ENCODE measurements at places on chromosomes 11 and 22.

GRCh38 chr22:33440756-33441155 is 382.6 kb upstream of the SYN3 start:
- DNase-seq: no peak

DNA sequence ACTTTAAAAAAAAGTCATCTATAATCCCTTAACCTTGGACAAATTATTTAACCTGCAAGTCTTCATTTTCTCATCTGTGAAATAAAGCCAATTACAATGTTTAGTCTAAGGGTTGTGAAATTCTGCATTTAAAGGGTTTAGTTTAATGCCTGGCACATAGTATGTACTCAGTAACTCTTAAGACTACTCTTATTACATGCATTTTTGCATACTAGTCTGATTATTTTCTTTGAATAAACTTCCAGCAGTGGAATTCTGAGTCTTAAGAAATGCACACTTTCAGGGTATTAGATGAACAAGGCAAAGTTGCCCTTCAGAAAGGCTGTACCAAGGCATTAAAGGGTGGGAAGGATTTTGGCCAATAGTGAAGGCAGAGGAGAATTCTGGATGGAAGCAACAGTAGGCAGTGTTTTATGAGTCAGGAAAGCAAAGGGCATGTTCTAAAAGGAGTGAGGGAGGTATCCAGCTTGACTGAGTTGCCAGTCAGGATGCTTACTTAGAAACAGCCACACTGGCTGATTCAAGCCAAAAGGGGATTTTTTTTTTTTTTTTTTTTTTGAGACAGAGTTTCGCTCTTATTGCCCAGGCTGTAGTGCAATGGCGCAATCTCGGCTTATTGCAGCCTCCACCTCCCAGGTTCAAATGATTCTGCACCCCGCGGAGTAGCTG is 50.5 kb downstream of the SWAP70 start:
- no peak for DNase-seq

GRCh38 chr22:20459152-20459542 is 21.5 kb upstream of the SCARF2 start:
- DNase-seq: no peak

DNA sequence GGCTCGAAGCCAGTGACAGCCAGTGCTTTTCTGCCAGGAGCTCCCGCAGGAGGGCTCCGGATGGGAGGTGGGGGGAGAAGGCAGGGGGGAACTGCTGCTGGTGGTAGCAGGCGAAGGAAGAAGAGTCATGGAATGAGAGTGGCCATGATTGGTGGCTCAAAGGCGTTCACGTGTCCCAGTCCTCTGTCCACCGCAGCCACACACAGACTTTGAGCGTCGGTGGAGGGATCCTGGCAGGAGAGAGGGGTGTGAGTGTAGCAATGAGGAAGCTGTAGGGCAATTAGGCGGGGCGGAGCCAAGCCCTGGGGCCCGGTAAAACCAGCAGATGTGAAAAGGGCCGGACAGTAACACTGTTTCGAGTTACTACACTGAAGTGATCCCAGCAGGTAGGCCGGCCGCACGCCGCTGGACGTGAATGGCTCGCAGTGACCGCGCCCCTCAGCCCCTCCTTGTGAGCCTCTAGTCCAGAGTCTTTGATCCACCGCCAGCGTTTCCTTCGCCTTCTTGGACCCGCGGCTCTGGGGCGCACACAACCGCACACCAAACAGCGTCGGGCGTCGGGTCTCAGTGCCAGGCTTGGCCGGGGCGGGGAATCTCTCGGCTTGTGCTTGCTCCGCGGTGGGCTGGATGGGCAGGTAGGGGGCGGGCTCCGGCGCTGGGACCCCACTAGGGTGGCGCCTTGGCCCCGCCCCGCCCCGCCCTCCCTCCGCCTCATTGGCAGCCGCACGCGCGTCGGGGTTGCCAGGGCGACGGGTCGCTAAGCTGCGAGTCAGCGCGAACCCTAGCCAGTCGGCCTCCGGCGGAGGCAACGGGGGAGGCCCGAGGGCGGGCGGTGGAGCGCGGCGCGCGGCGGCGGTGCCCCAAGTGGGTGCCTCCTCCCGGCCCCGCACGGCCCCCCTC is at the start of gene LRRC10B:
Gene LRRC10B, plus strand, starts transcription at position 788 of the 900 bp plus-strand sequence. CDS start 250 bp downstream, outside the sequence.
- DNase-seq: no peak

DNA sequence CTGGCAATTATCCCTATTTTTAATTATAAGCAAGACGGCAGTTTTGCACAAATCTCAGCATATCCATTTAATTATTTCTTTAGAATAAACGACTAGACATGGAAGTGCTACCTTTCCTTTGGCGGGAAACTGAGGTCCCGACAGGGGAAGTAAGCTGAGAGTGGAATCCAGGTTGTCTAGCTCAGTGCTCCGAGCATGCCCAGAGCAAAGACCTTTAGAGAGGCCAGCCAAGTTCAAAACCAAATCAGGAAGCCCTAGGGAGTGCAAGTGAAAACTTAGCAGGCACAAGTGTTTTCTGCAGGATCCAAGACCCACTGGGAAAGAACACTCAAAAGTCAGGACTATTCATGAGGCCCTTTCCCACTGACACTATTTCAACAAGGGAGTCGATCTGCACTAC is 22.7 kb upstream of the SCN2B start:
- no peak for DNase-seq

GRCh38 chr11:96318399-96318798 is 24.6 kb downstream of the MAML2 start:
- no peak for DNase-seq

DNA sequence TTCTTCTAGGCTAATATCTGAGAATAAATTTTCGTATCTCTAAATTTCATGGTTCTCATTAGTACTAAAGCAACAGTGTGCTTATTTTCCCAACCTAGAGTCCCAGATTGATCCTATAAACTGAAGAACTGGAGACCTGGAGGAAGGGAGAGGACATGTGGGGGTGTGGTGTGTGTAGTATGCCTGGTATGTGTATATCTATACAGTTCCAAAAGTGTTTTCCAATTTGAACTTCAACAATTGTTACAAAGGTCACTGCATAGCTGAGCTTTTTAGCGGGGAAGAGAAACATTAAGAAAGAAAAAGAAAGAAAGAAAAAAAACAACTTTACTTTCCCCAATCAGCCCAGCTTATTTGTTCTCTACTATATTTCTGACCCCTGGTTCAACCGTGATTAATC is 152.1 kb downstream of the SOX6 start:
- DNase-seq: no peak

GRCh38 chr11:110082899-110083298 is 10.3 kb upstream of the ZC3H12C start:
- DNase-seq: no peak

DNA sequence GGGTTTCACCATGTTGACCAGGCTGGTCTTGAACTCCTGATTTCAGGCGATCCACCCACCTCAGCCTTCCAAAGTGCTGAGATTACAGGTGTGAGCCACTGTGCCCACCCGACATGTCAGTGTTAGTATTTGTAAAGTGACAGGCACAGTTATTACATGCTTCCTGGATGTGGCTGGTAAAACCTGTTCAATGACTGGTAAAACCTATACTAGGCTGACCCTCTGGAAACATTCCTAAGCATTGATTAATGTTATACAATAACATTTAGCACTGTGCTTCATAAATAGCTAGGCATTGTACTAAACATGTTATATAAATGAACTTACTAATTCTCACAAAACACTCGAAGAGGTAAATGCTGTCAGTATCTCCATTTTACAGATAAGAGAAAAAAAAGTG is 20.9 kb upstream of the JHY start:
- DNase-seq: no peak

- DNase-seq: no peak
Measured at GRCh38 chr11:107704451-107704850, 7.4 kb downstream of the SLN start.

DNA sequence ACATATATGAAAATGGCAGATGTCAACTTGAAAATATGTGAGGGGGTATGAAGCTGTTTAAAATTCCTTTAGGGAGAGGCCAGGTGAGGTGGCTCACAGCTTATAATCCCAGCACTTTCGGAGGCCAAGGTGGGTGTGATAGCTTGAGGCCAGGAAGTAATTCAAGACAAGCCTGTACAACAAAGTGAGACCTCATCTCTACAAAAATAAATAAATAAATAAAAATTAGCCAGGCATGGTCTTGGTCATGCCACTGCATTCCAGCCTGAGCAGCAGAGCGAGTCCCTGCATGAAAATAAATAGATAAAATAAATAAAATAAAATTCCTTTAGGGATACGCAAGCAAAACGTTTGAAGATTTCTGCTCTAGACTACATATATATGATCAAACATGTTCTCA is 38.1 kb upstream of the FAM181B start:
- no peak for DNase-seq

- no peak for DNase-seq
Measured at GRCh38 chr11:124884869-124885479, 12.7 kb downstream of the ROBO4 start.

GRCh38 chr11:43360361-43361032 is 1.8 kb downstream of the TTC17 start:
- DNase-seq: no peak

DNA sequence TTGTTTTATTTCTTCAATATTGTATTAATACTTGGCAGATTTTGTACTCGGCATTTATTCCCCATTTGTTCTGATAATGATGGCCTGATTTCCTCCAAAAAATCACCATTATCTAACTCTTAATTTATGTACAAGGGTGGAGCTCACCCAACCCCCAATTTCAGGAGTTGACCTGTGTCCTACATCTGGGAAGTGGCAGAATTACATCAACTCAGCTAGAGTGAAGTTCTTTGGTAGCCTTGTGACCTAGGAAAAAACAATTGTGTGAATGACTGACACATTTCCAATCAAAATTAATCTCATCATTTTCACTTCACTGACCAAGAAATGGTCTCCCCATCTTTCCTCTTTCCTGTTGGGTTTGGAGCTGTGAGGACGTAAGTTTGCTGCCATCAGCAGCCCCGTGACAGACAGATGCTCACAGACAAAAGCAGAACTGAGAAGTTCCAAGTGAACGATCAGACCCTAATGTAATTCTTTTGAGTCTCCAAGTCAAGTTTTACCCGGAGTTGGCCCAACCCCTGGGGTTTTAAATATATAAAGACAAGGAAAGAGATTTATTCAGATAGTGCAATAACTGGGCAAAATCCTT is 16.6 kb upstream of the MS4A6E start:
- no peak for DNase-seq

DNA sequence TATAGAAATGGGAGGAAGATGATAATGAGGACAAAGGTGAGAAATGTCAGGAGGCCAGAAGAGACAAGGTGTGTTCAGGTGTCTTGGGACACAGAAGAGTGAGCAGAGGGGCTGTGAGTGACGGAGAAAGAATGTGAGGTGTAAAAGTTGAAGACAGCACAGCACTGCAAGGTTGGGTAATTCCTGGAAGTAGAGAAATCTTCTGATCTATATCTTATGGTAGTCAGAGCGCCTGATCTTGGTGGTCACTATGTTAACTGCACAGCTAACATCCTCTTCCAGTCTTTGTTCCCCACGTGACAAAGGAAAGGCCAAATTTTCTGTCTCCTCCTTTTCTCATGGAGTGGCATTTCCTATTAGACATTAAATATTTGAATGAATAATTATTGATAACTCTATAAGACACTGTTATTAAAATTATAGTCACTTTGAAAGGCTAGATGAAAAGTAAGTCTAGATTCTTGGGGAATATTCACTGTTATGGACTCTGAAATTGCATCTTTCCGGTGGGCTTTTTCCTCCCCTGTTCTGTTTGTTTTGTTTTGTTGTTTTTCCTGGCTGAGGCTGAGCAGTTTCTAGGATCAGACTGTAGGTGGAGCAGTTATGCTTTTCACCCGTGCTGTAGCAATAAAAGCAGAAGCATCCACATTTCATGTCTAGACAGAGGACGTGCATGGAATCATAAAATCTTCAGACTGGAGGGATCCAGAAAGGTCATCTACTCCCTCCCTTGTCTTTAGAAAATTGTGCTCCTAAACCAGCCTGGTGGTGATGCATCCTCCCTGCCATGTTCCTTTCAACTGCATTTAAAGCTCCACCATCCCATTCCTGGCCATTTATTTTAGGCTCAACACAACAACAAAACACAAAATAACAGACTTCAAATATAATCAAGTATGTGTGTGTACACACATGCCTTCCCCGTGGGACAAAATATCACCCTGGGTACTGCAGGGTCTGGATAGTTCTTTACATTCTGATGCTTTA is 26.6 kb downstream of the SC5D start:
- DNase-seq: peak; percentile 49

DNA sequence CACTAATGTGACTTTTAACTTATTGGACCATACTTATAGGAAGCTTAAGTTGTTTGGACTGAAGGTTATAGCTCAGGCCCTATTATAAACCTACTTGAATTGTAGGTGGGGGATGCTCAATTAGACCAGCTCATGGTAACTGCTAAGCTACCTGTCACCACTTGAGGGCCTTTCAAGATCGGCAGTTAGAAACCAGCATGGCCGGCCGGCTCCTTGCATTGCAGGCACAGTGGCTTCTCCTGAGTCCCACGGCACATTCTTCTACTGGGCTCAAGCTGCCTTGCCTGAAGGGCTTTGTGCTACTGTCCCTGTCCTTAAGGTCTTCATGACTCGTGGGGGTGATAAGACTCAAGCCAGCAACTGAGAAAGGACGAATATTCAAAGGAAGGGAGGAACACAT is 70.8 kb downstream of the TBC1D22A start:
- DNase-seq: no peak

DNA sequence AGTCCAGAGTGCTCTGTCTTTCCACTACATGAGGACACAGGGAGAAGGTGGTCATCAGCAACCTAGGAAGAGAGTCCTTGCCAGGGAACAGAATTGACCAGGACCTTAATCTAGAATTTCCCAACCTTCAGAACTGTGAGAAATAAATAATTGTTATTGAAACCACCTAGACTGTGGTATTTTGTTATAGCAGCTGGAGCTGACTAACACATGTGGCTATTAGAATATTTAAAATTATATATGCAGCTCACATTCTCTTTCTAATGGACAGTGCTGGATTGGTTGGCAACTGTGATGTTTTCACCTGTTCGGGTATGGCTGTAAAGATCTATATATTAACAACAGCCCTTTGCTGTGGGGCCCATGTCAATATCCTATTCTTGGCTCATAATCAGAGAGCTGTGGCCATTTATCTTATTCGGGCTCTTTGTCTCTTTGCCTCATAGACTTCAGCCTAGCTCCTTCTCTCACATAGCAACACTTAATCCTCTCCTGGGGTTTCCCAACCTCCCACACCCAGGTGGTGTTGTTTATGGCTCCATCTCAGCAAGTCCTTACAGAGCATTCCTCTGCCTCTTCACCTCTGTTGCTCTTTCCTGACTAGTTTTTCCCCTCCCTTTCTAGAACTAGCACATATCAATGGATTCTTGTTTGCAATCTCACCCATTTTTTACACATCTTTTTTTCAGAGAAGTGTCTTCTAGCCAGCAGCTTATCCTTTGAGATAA is 46.4 kb upstream of the AMOTL1 start:
- no peak for DNase-seq

GRCh38 chr11:76568139-76568538 is 102.4 kb downstream of the LRRC32 start:
- no peak for DNase-seq

GRCh38 chr22:38733329-38733723 is 22.5 kb downstream of the SUN2 start:
- no peak for DNase-seq

GRCh38 chr22:23008896-23009295 is 61.4 kb upstream of the GNAZ start:
- no peak for DNase-seq

Measured in HFF-Myc (cell line).